ENCODE measurements at places on chromosomes 2 and 18. TPM values are rescaled to one million over a fixed set of nuclear protein-coding genes. Genes with fewer than 3 reads are reported as not detected.

The KCNJ13 gene
- not detected for total RNA-seq

The ATG16L1 gene
- 53.6 TPM for total RNA-seq

The OXER1 gene
- total RNA-seq = not detected

The PSMD14 gene
- 193 TPM for total RNA-seq

The TSPYL6 gene
- not detected for total RNA-seq

All from uterine smooth muscle cell (primary cell).